Muscle of arm (tissue), 14 donors: ENCODE measurements at places on chromosomes 7 and 10.

- DNase-seq = no peak
These were observed 11.6 kb downstream of the LBX1 start for GRCh38 chr10:101217450-101218281.

DNA sequence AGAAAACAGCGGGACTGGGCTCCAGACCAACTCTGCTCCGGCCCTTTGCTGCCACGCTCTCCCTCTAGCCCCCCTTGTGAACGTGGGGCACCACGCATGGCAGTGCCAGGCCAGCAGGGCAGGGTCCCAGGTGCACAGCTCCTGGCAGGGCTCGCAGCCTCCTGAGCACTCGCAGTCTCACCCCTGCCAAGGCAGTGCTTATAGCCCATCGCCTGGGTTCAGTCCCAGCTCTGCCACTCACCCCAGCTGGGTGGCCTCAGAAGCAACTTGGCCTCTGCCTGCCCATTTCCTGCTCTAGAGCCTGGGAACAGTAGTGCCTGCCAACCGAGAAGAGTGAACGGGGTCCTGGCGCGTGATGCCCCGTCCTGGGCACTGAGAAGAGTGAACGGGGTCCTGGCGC, 36.3 kb downstream of the CFAP46 start:
- no peak for DNase-seq

GRCh38 chr7:129911790-129912189, 41.0 kb downstream of the UBE2H start:
- no peak for DNase-seq

- DNase-seq = no peak
These were observed 3.1 kb upstream of the ZFAND2A start for GRCh38 chr7:1163121-1163520.

DNA sequence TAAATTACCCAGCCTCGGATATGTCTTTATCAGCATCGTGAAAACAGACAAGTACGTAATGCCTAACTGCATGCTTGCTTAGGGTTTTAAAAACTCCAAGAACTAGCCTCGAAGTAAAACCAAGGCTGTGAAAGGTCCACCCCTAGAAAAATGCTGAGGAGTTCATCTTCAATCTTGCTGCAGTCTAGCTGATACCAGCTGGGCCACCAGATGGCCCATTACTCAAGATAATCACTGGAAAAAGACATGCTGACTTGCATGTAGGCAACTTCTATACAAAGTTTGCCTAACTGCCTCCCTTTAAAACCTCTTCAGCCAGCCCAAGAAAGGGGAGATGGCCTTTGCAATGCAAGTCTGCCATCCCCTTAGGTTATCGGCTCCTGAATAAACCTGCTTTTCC, 614.1 kb downstream of the GALNT17 start:
- no peak for DNase-seq

DNA sequence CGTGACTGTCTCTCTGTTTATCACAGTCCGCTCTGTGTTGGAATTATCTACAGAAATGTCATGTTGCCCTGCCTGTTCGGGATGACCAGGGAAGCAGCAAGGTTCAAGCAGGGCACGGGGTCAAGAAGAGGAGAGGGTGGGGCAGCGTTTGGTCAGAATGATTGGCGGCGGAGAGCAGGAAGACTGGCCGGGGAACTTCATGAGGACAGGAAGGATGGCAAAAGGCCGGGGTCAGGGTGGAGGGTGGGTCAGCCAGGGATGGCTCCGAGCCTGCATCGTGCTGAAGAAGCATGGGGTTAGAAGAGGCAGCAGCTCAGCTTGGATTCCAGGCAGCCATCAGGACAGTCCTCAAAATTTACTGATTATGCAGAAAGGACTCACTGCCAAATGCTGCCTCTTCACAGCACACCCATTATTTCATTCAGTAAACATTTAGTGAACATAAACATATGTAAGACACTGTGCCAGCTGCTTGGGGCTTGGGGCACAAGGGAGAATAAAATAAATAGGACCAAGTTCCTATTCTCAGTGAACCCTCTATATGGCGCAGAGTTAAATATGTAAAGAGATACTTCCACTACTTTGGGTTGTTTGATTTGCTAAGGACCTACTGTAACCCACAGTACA, 42.8 kb downstream of the WNT2 start:
- DNase-seq = no peak

GRCh38 chr10:99827936-99828335, 45.5 kb downstream of the ABCC2 start:
- DNase-seq = no peak
